ENCODE measurements at places on chromosomes 1 and 21.

DNA sequence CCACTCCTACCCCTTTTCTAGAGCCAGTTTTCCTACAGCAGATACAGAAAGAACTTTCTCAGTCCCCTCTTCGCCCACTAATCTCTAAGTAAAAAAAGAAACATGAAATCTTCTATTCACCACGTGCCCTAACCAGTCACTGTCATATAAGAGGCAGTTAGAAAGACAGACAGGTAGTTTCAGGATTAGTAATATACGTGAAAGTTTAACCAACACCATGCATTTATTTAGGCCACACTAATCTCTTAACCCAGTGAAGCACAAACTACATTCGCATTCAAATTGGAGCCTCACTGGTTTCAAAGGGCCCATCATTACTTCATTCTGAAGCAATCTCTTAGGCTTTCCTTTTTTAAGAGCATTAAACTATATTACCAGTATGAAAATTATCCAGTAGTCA, 10.1 kb downstream of the GPATCH2 start:
- DNase-seq, result no peak

DNA sequence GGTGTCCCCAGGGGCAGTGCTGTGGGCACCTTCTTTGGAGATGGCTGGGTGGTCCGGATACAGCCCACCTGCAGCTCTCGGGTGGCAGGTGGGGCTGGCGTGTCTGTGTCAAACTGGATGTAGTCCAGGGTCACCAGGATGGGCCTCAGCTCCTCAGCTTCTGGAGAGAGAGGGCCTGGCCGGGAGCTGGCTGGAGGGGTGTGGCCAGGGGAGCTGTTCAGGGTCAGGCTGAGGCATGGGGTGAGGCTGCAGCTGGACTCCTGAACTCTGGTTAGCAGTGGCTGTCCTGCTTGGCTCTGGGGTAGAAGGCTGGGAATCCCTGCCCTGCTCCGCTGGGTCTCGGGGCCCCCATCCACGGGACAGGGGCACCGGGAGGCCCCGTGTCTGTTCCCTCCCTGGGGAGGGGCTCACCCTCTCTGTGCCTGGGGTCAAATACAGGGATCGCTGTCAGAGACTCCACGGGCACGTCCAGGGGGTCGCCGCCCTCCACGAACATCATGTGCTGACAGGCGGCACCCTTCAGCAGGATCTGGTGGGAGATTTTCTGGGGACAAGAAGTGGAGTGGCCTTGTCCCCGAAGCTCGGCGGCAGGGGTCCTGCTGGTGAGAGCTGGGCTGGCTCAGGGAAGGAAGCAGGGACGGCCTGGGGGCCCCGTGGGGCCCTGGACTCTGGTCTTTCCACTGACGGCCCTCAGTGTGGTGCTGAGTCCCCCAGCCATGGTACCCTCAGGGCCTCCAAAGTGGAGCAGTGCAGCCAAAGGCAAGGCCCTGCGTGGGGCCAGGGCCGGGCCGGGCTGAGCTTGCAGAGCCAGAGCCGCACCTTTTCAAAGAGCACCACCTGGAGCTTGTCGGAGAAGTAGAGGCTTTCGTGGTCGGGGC, 4.1 kb upstream of the TMEM52 start:
- no peak for DNase-seq

- no peak for DNase-seq
Observed at GRCh38 chr21:37155186-37155585, 82.1 kb downstream of the TTC3 start.

DNA sequence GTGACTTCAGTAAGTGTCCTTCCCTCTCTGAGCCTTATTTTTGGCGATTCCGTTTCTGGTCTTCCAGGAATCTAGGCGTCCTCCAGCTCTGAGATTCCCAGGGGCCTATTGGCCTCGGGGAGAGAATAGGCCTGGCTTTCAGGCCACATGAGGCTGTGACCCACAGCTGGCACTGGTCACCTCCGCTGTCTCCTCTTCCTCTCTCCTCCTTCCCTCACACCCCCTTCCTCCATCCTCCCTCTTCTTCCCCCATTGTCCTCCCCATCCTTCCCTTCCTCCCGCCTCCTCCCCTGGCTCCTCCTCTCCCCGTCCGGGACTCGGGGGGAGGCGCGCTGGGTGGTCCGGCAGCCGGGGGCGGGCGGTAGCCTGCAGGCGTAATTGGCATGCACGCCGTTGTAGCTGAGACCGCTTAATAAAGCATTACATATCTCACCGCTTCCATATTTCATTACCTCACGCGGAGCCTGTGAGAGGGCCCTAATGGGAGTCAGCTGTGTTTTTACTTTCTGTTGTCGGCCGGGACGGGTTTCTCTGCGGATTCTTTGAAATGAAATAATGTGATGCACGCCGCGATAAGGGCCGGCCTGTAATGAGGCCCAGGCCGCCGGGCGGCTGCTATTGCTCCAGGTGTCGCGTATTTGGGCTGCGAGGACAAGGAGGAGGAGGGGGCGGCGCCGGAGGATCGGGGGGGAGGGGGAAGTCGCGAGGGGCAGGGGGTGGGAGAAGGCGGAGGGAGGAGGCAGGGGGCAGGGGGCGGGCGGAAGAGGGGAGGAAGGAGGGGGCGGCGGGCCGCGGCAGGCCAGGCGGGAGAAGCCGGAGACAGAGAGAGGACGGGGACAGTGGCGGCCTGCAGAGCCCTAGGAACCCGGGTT, 95.3 kb downstream of the FOXD2 start:
- no peak for DNase-seq

- no peak for DNase-seq
Observed at GRCh38 chr1:243346468-243346867, 90.6 kb downstream of the SDCCAG8 start.

DNA sequence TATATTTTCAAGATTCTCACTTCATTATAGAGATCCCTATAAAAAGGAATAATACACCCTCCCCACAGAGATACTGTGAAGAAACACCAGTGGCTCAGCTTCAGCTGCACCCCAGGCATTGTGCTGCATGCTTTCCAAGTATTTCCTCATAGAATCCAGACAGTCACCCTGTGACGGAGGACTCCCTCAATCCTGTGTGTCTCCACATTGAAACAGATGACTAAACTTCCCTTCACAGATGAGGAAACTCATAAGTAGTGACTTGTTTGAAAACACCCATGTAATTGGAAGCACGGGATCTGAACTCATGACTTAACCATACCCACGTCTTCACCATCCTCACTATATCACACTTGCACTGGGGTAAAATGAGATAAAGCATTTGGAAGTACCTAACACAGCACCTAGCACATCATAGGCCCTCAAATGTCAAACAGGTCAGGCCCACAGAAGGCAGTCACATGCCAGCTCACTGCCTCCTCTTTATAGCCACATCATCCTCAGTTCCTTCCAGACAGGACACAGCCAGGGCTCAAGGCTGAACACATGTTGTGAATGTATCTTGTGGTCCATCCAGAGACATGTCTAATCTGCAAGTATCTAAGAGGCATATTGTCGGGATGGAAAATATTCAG, 55.2 kb downstream of the GPR161 start:
- DNase-seq, result no peak

- DNase-seq, result no peak
Observed at GRCh38 chr21:38771536-38771935, 34.2 kb upstream of the ETS2 start.

DNA sequence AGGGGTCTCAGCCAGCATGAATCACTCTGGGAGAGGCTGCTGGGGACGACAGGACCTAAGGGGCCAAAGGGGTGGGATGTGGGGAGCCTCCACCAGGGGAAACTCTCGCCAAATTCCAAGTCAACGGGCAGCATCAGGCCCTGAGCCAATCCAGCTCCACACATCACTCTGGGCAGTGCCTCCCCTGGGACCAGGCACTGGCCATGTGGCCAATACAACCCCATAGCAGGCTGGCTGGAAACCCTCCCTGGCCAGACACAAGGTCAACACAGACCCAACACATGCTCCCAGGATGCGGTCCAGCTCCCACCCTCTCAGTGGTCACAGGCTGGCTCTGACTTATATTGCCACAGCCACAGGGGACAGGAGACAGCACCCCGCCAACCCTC, 60.0 kb downstream of the MEGF6 start:
- no peak for DNase-seq

DNA sequence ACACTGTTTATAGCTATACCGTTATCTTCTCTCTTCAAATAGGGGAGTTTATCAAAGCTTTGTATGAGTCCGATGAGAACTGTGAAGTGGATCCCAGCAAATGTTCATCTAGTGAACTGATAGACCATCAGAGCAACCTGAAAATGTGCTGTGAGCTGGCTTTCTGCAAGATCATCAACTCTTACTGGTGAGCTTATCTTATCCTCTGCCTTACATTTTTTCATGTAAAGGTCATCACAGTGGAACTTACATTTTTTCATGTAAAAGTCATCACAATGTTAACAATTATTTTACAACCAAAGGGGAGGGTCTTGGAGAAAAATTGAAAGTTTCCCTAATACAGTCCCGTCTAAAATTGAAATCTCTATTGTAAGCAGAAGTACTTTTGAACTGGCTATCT, 45.2 kb downstream of the CLEC20A start:
- DNase-seq, result no peak

- DNase-seq, result no peak
Observed at GRCh38 chr21:42007356-42007940, 2.7 kb downstream of the ZBTB21 start.

GRCh38 chr1:248585266-248585665, 10.7 kb upstream of the OR2T34 start:
- DNase-seq, result no peak

DNA sequence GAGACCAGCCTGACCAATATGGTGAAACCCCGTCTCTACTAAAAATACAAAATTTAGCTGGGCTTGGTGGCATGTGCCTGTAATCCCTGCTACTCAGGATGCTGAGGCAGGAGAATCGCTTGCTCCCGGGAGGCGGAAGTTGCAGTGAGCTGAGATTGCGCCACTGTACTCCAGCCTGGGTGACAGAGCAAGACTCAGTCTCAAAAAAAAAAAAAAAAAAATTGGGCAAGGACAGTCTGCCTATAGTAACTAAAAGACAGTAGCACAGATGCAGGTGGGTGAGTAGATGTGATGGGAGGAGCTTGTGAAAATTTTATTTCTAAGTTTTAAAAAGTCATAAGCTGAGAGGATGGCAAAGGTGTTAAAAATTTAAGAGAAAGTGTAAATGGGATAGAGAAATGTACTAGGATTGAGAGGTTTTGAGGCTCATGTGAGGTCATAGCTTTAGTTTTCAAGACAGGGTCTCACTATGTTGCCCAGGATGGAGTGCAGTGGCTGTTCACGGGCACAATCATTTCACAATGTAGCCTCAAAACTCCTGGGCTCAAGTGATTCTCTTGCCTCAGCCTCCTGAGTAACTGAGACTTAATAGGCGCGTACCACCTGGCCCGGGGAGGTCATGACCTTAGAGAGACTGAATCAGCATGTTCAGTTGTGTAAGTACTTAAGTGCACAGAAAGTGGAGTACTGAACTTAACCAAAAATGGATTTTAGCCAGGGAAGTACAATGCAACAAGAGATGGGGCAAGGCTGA, 33.7 kb downstream of the PTP4A2 start:
- DNase-seq, result no peak

DNA sequence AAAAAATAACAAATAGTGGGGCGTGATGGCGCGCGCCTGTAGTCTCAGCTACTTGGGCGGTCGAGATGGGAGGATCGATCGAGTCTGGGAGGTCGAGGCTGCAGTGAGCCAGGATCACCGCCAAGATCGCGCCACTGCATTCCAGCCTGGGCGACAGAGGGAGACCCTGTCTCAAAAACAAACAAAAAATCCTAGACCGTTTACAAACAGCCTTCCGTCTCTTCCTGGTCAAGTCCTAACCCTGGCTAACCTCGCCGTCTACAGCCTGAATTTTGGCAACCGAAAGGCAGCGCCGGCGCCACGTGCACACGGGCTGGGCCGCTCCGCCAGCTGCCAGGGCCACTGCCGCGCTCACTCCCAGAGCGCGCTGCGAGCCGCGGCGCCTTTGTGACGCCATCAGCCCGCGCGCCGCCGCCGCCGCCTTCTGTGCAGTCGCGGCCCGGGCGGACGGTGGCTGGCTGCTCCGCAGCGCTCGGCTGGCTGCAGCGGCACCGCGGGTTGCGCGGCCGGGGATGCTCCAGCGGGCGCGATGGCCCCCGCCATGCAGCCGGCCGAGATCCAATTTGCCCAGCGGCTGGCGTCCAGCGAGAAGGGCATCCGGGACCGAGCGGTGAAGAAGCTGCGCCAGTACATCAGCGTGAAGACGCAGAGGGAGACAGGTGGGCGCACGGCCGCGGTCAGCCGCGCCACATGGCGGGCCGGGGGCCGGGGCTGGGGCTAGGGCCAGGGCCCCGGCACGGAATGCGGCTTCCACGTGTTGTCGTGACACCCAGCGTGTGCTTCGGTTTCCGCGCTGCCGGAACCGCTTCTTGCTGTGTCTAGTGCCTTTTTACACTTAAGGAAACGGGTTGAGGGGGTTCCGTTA, at the start of the genes HSF2BP and RRP1B:
TSS of gene HSF2BP (minus strand) at position 353 of the 865 bp plus-strand sequence. CDS start 1,392 bp downstream, outside the sequence.
TSS of gene RRP1B (plus strand) at position 425 of the 865 bp plus-strand sequence. CDS start at position 530, 105 bp downstream.
- peak; percentile 82 for DNase-seq

GRCh38 chr1:162535501-162535900, 26.0 kb upstream of the UAP1 start:
- no peak for DNase-seq

DNA sequence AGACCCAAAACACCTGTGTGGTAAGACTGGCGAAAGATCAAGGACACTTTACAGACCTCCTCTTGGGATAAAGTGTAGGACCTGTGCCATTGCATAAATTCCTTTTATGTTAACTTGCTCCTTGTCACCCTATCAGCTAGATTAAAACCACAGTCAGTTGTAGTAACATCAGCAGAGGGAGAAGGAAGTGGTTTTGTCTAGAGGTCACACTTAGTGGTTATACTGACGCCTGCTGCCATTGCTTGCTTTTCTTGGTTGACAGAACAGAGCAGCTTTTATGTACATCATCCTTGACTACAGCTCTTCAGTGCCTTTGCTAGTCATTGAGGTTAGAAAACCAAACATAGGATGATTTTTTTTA, 101.4 kb downstream of the PBX1 start:
- DNase-seq, result peak; percentile 26

GRCh38 chr1:166903232-166903631, 27.2 kb upstream of the TADA1 start:
- DNase-seq, result no peak

GRCh38 chr1:180948641-180949615, 36.2 kb downstream of the KIAA1614 start:
- DNase-seq, result no peak

DNA sequence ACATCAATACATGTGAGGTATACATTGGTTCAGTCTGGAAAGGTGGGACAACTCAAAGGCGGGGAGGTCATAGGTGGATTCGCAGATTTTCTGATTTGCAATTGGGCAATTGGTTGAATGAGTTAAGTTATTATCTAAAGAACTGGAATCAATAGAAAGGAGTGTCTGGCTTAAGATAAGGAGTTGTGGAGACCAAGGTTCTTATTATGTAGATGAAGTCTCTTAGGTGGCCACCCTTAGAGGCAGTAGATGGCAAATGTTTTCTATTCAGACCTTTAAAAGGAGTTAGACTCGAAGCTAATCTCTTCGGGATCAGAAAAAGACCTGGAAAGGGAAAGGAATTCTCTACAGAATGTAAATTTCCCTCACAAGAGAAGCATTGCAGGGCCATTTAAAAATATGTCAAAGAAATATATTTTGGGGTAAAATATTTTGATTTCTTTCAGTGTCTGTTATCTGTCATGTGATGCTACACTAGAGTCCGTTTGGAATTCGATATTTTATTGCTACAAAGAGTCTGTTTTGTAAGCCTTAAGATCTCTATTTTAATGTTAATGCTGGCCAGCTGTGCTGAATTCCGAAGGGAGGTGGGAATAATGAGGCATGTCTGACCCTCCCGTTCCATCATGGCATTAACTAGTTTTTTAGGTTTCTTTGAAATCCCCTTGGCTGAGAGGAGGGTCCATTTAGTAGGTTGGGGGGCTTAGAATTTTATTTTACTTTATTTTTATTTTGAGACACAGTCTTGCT, 265.1 kb downstream of the PTPRU start:
- DNase-seq, result no peak
